ENCODE measurements at places on chromosomes 2 and 18.

- DNase-seq, result no peak
These were observed 139.7 kb upstream of the NOSTRIN start for GRCh38 chr2:168662651-168663208.

DNA sequence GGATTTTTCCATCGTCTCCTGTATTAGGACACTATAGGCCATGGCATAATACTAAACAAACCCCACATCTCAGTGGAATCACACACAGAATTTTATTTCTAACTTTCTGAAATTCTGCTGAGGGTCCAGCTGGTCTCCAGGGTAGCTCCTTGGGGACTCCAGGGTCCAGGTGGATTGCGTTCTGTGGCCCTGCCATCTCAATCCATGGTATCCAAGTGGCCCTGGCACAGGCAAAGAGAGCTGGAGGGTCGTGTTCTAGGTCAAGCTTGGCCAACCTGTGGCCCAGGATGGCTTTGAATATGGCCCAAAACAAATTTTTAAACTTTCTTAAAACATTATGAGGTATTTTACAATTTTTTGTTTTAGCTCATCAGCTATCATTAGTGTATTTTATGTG, 134.6 kb downstream of the CTIF start:
- no peak for DNase-seq

- DNase-seq, result no peak
These were observed 70.9 kb upstream of the EML6 start for GRCh38 chr2:54652540-54652939.

GRCh38 chr2:235740821-235741220, 247.0 kb downstream of the AGAP1 start:
- DNase-seq, result no peak

DNA sequence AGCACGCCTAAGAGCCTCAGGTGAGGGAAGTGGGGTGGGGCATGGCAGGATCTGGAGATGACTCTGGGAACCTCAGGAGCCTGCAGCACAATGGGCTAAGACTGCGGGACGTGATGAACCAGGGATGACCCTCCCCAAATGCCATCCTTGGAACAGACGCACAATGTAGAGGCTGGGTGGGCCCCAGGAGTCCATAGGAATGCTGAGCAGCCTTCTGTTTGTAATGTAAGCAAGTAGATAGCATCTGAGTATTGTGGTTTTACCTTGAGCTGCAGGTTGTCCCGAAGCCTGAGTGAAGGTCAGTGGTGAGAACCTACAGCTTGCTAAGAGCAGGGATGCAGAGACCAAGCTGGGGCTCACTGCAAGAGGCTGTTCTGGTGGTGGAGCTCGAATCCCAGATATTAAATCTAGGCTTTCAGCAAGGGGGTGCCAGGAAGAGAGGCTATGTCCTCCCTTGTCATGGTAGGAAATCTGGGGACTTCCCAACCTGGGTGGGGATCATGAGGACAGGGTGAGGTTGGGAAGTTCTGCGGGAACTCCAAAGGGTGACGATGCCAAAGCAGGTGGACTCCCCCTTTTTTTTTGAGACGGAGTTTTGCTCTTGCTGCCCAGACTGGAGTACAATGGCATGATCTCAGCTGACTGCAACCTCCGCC, 5.8 kb downstream of the SCTR start:
- DNase-seq, result no peak

GRCh38 chr18:1648712-1649111, 744.0 kb downstream of the ADCYAP1 start:
- DNase-seq, result no peak

GRCh38 chr2:205130111-205130829, 552.0 kb upstream of the NRP2 start:
- peak; percentile 22 for DNase-seq

- DNase-seq, result no peak
These were observed 158.6 kb upstream of the SERTAD2 start for GRCh38 chr2:64812285-64812684.

DNA sequence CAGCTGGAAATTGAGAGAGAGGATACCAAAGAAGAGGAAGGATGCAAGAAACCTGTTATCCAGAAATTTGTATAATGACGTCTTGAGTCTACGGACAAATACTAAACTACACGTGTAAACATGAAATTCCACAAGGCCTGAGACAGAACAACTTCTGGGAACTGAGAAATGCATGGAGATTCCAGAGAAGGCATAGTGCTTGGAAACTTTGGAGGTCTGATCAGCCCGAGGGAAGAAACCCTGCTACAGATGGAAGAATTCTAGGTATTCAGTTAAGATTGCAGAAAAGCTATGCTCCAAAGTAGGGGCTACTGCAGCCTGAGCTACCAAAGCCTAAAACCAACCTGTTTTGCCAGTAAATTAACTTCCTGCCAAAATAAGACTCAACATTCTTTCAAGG, 120.4 kb downstream of the PDCL3 start:
- no peak for DNase-seq

DNA sequence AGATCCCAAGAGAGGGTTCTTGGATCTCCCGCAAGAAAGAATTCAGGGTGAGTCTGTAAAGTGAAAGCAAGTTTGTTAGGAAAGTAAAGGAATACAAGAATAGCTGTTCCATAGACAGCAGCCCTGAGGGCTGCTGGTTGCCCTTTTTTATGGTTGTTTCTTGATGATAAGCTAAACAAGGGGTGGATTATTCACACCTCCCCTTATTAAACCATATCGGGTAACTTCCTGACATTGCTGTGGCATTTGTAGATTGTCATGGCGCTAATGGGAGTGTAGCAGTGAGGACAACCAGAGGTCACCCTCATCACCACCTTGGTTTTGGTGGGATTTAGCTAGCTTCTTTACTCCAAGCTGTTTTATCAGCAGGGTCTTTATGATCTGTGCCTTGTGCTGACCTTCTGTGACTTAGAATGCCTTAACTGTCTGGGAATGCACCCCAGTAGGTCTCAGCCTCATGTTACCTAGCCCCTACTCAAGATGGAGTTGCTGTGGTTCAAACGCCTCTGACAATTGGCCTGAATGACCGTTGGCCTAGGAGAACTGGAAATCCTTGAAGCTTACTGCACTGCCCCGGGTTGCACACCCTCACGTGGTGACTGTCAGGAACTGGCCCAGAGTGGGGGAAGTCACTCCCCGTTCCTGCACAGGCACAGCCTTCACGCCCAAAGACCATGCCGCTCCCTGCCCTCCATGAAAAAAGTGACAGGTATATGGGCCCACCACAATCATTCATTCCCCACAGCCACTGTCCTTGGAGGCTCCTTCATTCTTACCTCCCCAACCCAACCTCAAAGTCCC, 136.9 kb downstream of the SEPTIN10 start:
- DNase-seq, result no peak

GRCh38 chr2:172677363-172677762, 58.3 kb upstream of the RAPGEF4 start:
- no peak for DNase-seq

GRCh38 chr18:39951142-39951720, 2003.8 kb upstream of the PIK3C3 start:
- no peak for DNase-seq

Measured in CD4-positive, alpha-beta T cell treated with Interleukin-6 at 100 ng/mL for 8 hours (primary cell).